ENCODE measurements at places on chromosomes 12 and 14.

DNA sequence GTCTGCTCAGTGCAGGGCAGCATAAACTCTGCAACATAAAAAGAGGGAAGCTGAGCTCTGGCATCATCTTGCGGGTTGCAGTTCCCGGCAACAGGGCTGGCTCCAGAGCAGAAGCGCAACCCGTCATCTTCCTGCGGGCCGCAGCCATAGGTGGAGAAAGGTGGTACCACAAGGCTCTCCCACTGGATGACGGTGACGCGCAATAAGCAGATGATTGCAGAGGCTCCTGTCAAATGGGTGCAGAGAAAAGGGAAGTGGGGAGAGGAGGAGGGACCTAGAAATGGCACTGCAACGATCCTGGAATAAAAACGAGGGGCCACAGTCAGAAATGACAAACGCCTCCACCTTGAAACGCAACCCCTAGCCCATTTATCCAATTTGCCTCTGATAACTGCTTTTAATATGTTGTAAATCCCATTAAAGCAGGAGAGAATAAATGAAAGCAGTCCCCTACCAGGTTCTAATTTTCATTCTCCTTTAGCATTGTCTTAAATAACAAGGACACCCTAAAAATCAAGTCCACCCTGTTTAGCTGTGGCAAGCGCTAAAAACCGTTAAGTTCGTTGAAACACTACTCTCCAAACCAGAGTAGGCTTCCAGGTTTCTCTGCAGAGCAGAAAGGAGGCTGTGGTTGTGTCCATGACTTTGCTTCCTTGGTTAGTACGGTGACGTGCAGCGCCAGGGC is 30.9 kb upstream of the TUBA1C start:
- DNase-seq = no peak

GRCh38 chr12:122874081-122874480 is 21.8 kb downstream of the VPS37B start:
- no peak for DNase-seq

GRCh38 chr14:61561104-61561503 is 134.2 kb upstream of the HIF1A start:
- no peak for DNase-seq

- DNase-seq = no peak
These were observed 81.2 kb downstream of the PRKD1 start for GRCh38 chr14:29846339-29847055.

DNA sequence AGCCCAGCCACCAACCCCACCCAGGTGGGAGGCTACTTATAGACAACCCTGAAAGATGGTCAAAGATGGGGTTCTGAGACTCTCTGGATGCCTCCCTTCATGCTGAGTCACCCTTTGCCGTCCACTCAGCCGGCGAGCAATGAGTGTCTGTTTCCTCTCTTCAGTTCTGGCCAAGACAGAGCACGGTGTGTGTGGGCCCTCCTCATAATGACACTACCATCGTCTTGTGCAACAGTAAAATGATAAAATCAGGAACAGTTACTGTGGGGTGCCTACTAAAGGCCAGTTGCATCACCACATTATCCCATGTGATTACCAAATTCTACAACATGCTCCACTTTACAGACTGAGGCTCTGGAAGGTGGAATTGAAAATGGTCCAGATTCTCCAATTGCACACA is 7.0 kb upstream of the BDKRB1 start:
- DNase-seq = no peak

GRCh38 chr14:68261092-68261842 is 441.7 kb downstream of the RAD51B start:
- DNase-seq = no peak

GRCh38 chr12:115118177-115118724 is 434.3 kb upstream of the TBX3 start:
- DNase-seq = no peak

GRCh38 chr12:20805921-20806320 is 4.6 kb upstream of the SLCO1B3 start:
- no peak for DNase-seq

GRCh38 chr12:108215458-108215857 is 86.4 kb downstream of the WSCD2 start:
- no peak for DNase-seq

DNA sequence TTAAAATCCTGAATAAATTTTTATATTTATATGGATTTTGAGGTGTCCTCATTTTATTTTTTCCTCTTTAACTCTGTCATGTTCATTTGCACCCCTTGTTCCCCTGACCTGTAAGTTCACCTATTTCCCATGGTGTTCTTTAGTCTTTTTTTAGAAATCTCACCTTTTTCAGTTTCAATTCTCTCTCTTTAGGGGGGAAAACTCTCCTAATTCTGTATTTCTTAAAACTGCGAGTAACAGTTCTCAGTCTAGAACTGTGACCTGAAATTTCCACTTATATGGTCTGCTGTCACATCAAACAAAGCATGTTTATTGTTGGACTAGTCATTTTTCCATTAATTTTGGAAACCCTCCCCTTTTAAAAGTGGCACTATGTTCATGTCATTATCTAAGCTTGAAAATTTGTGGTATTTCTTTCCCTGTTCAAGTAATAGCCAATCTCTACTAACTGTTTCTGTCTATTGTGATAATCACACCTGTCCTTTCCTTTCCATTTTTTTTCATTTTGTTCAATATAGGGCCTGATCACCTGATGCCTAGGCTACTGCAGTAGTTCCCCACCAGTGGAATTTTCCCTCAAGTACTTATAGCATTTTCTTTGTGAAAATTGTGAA is 14.0 kb upstream of the FBXO33 start:
- DNase-seq = no peak
